HepG2 (cell line): ENCODE measurements at places on chromosomes 3 and 15.
A peak's percentile ranks its signal among the peaks of the same experiment; 100 is the strongest.

- no peaks in the 10 kb centered on the region for H3K36me3 ChIP-seq
- DNase-seq, result no peak
- H3K4me1 ChIP-seq, result peaks cover 6% of the 10 kb centered on the region
- no peaks in the 10 kb centered on the region; the same call in 1 of the 3 replicates for H3K27me3 ChIP-seq
- H3K4me3 ChIP-seq, result no peak overlapping the region
These were observed 146.2 kb upstream of the DPH6 start for GRCh38 chr15:35691891-35692867.

DNA sequence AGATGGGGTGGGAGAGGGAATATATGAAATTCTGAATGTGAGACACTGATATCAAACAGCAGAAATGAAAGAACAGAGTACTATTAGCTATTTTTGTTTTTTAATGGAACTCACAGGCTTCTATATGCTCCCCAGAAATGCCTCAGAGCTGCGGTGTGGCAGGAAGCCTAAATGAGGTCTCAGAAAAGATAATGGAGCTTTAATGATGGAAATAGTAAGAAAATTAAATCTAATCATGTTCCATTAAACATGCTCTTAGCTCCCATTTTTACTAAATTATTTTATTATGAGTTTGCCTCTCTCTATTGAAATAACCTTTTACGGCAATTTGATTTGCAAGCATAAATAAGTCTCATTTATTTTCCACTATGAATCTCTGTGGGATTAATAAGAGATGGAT, 378.9 kb downstream of the ULK4 start:
- no peaks in the 10 kb centered on the region for H3K4me1 ChIP-seq
- DNase-seq, result no peak
- H3K36me3 ChIP-seq, result no peaks in the 10 kb centered on the region
- no peaks in the 10 kb centered on the region; the same call in 1 of the 2 replicates for H3K27me3 ChIP-seq
- H3K4me3 ChIP-seq, result no peak overlapping the region
- H3K27ac ChIP-seq, result no peak overlapping the region

- H3K4me1 ChIP-seq, result peaks cover 40% of the 10 kb centered on the region
- DNase-seq, result peak; percentile 95
- no peaks in the 10 kb centered on the region for H3K27me3 ChIP-seq
These were observed at the start of gene ACAD9 for GRCh38 chr3:128879125-128879969. ACAD9 (plus strand) TSS chr3:128879620; CDS start chr3:128879692, 72 bp downstream.

DNA sequence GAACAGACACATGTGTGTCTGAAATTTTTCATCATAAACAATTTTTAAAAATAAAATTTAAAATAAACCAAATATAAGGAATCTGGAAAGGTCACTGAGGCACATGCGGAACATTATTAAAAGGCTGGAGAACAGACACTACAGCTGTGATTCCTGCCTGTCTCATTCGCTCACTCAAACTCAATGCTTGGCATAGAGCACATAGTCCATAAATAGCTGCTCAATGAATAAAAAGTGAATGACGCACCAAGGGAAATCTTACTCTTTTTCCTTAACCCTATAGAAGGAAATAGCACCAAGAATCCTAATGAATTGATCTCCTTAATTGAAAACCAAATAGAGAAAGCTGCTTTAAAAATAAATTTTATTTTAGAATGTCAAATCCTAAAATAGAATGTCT, 98.4 kb downstream of the FSIP1 start:
- H3K4me3 ChIP-seq, result no peak overlapping the region
- H3K27me3 ChIP-seq, result no peaks in the 10 kb centered on the region
- DNase-seq, result no peak
- no peaks in the 10 kb centered on the region for H3K36me3 ChIP-seq
- H3K27ac ChIP-seq, result no peak overlapping the region
- no peaks in the 10 kb centered on the region for H3K4me1 ChIP-seq

DNA sequence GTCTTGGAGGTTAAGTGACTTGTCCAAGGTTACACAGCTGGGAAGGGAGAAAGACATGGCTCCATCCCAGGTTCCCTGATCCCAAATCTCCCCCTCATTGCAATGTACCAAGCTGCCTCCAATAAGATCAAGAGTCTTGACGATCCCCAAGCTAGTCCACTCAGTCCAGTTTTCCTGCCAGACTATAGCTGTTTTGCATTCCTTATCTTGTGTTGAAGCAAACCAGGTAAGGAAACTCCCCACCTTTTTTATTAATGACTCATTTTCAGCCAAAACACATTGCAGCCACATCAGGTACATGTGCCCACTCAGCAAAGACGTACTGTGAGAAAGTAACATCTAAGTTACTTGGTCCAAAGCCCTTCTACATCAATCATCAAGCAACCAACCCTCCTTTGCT, 41.9 kb downstream of the LIPC start:
- no peaks in the 10 kb centered on the region for H3K36me3 ChIP-seq
- H3K27me3 ChIP-seq, result no peaks in the 10 kb centered on the region
- peaks cover 94% of the 10 kb centered on the region for H3K4me1 ChIP-seq
- no peak for DNase-seq
- no peak overlapping the region for H3K27ac ChIP-seq

- H3K4me1 ChIP-seq, result peaks cover 69% of the 10 kb centered on the region
- no peaks in the 10 kb centered on the region for H3K36me3 ChIP-seq
- no peaks in the 10 kb centered on the region for H3K27me3 ChIP-seq
These were observed 43.1 kb downstream of the PDE8A start for GRCh38 chr15:85024509-85025336.

GRCh38 chr15:50820808-50821382, 55.4 kb upstream of the SPPL2A start:
- no peak overlapping the region for H3K27ac ChIP-seq
- H3K27me3 ChIP-seq, result no peaks in the 10 kb centered on the region
- H3K4me3 ChIP-seq, result no peak overlapping the region

- no peaks in the 10 kb centered on the region for H3K27me3 ChIP-seq
- no peaks in the 10 kb centered on the region for H3K36me3 ChIP-seq
- DNase-seq, result no peak
- H3K4me3 ChIP-seq, result no peak overlapping the region
These were observed 51.7 kb downstream of the CLDN11 start for GRCh38 chr3:170470063-170471016.

DNA sequence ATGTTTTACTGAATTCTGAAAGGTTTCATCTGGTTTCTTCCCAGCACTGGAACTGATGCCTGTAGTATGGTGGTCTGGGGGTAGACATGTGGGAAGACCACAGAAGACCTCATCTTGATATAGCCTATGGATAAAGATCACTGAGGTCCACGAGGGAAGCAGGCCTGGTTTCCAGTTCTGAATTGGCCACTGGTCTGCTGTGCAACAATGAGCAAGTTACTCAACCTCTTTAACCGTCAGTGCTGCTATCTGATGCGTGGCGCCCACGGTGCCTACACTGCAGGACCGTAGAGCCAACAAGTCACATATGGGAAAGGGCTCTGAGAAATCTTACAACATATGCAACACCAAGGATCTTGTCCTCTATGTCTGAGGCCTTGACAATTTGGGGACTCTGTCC, 13.3 kb downstream of the TLE3 start:
- H3K27me3 ChIP-seq, result no peaks in the 10 kb centered on the region
- H3K4me1 ChIP-seq, result peaks cover 24% of the 10 kb centered on the region
- peaks cover 28% of the 10 kb centered on the region for H3K36me3 ChIP-seq
- H3K27ac ChIP-seq, result no peak overlapping the region
- H3K4me3 ChIP-seq, result no peak overlapping the region

GRCh38 chr3:110620118-110620517, 451.5 kb upstream of the NECTIN3 start:
- H3K27ac ChIP-seq, result no peak overlapping the region
- DNase-seq, result no peak
- no peaks in the 10 kb centered on the region for H3K36me3 ChIP-seq
- H3K4me1 ChIP-seq, result no peaks in the 10 kb centered on the region
- H3K27me3 ChIP-seq, result no peaks in the 10 kb centered on the region

DNA sequence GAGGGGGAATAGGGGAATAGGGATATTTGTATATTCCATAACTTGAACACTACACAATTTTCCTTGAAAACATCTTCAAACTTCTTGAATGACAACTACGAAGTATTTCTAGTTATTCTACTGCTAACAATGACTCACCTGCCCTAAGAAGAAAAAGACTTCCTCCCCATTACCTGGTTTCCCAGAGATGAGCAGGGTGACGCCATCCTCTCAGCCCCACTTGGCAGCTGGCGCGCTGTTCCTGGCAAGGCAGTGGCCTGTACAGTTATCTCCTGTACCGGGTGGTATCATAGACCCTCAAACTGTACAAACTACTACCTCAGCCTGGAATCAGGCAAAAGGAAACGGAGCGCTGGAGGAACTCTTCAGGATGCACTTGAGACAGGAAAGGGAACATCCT, 10.4 kb downstream of the WDR82 start:
- H3K4me3 ChIP-seq, result no peak overlapping the region
- DNase-seq, result no peak
- H3K27me3 ChIP-seq, result no peaks in the 10 kb centered on the region

DNA sequence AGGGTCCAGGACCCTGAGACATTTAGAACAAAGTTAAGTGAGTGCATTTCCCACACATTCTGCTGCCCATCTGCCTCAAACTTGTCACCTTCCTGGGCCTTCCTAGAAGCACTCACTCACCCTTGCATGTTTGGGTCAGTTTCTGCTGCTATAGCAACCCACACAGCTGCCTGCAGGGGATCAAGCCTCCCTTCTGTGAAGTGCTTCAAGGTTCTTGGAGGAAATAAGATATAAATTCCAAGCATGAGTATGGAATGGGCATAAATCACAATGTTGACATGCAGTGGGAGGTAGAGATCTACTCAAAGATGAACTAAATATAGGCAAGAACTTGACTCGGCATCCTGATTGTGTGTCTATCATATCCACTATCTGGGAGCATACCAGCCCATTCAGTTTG, 140.4 kb downstream of the SLC9A9 start:
- H3K36me3 ChIP-seq, result no peaks in the 10 kb centered on the region
- no peak for DNase-seq
- H3K4me1 ChIP-seq, result no peaks in the 10 kb centered on the region
- no peak overlapping the region for H3K27ac ChIP-seq
- no peak overlapping the region for H3K4me3 ChIP-seq

DNA sequence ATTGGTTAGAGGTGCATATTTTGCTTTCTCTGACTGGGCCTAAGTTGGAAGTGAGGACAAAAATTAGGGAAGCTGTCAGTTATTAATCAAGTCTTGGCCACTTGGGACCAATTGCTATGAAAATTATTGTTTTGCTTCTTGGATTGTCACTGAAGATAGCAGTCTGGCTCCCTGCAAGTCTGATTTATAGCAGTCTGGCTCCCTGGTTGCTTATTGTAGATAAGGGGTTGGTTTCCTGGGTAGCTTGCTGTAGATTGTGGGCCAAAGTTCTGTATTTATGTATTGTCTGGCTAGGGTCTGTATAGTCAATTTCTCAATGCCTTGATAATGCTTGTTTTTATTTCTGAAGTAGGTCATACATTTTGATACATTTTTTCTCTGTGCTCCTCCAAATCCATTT, 13.3 kb upstream of the DRD3 start:
- DNase-seq, result no peak
- no peak overlapping the region for H3K4me3 ChIP-seq
- H3K4me1 ChIP-seq, result no peaks in the 10 kb centered on the region
- no peaks in the 10 kb centered on the region for H3K36me3 ChIP-seq

- DNase-seq, result no peak
- no peak overlapping the region for H3K27ac ChIP-seq
- no peaks in the 10 kb centered on the region for H3K27me3 ChIP-seq
- H3K36me3 ChIP-seq, result no peaks in the 10 kb centered on the region
These were observed 311.5 kb downstream of the EDEM1 start for GRCh38 chr3:5498981-5499380.

DNA sequence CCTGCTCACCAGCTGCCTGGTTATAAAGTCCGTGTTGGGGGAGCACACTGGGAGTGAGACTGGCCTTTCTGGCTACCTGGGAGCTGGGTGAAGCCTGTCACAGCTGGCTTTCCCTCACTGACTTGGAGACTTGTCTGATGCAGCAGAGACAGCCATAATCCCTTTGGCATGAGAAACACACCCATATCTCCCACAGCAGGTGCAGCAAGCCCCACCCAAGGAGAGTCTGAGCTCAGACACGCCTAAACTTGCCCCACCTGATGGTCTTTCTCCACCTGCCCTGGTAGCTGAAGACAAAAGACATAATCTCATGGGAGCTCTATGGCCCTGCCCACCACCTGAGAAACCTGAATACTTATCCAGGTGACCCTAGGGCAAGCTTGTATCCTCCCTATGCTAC, 54.8 kb downstream of the NMD3 start:
- no peak overlapping the region for H3K4me3 ChIP-seq
- DNase-seq, result no peak
- no peak overlapping the region for H3K27ac ChIP-seq
- no peaks in the 10 kb centered on the region for H3K36me3 ChIP-seq

GRCh38 chr15:71366926-71367325, 251.7 kb downstream of the THSD4 start:
- peaks cover 12% of the 10 kb centered on the region for H3K4me1 ChIP-seq
- peak overlapping the region; percentile 54 for H3K27ac ChIP-seq
- H3K4me3 ChIP-seq, result no peak overlapping the region
- peak; percentile 83 for DNase-seq
- H3K27me3 ChIP-seq, result no peaks in the 10 kb centered on the region

DNA sequence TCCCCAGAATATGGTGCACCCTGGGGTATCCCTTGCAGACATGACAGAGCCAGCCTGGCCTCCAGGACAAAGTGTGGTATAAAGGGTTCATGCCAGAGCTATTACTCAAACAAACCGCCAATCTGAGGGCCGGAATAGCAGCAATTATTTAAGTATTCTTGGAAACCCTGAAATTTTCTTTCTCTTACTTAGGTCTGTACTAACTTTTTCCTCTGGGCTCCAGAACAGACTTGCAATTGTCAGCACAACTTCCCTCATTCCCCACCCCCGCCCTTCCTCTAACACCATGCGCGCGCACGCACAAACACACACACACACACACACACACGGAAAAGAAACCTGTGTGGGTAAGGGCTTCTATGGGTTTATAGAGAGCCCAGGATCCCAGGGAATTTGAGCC, 56.3 kb downstream of the ISG20 start:
- no peaks in the 10 kb centered on the region for H3K4me1 ChIP-seq
- no peak for DNase-seq
- no peaks in the 10 kb centered on the region for H3K36me3 ChIP-seq
- no peaks in the 10 kb centered on the region; the same call in 1 of the 2 replicates for H3K27me3 ChIP-seq

GRCh38 chr3:60729056-60729455, 522.2 kb downstream of the FHIT start:
- no peaks in the 10 kb centered on the region for H3K4me1 ChIP-seq
- DNase-seq, result no peak
- no peak overlapping the region for H3K4me3 ChIP-seq
- H3K27me3 ChIP-seq, result no peaks in the 10 kb centered on the region
- no peaks in the 10 kb centered on the region for H3K36me3 ChIP-seq

- peaks cover 1% of the 10 kb centered on the region; the same call in 1 of the 2 replicates for H3K27me3 ChIP-seq
- H3K4me3 ChIP-seq, result no peak overlapping the region
- no peaks in the 10 kb centered on the region for H3K36me3 ChIP-seq
- H3K27ac ChIP-seq, result no peak overlapping the region
- no peaks in the 10 kb centered on the region for H3K4me1 ChIP-seq
These were observed 8.6 kb upstream of the CERS3 start for GRCh38 chr15:100537331-100537730.

GRCh38 chr15:31472636-31473384, 146.2 kb downstream of the KLF13 start:
- H3K4me1 ChIP-seq, result no peaks in the 10 kb centered on the region
- H3K27ac ChIP-seq, result no peak overlapping the region
- H3K4me3 ChIP-seq, result no peak overlapping the region
- H3K27me3 ChIP-seq, result peaks cover 14% of the 10 kb centered on the region; the same call in 2 of the 3 replicates
- DNase-seq, result no peak

GRCh38 chr3:195794708-195795107, 17.0 kb downstream of the MUC4 start:
- no peak overlapping the region for H3K27ac ChIP-seq
- DNase-seq, result no peak
